ENCODE measurements at places on chromosomes 5 and 9.

GRCh38 chr9:131518553-131518952 is 12.5 kb downstream of the UCK1 start:
- no peak overlapping the region for H3K4me3 ChIP-seq
- H3K36me3 ChIP-seq = peaks cover 100% of the 10 kb centered on the region
- H3K4me1 ChIP-seq = no peaks in the 10 kb centered on the region
- H3K27ac ChIP-seq = no peak overlapping the region
- H3K27me3 ChIP-seq = no peaks in the 10 kb centered on the region
- no peak for DNase-seq

DNA sequence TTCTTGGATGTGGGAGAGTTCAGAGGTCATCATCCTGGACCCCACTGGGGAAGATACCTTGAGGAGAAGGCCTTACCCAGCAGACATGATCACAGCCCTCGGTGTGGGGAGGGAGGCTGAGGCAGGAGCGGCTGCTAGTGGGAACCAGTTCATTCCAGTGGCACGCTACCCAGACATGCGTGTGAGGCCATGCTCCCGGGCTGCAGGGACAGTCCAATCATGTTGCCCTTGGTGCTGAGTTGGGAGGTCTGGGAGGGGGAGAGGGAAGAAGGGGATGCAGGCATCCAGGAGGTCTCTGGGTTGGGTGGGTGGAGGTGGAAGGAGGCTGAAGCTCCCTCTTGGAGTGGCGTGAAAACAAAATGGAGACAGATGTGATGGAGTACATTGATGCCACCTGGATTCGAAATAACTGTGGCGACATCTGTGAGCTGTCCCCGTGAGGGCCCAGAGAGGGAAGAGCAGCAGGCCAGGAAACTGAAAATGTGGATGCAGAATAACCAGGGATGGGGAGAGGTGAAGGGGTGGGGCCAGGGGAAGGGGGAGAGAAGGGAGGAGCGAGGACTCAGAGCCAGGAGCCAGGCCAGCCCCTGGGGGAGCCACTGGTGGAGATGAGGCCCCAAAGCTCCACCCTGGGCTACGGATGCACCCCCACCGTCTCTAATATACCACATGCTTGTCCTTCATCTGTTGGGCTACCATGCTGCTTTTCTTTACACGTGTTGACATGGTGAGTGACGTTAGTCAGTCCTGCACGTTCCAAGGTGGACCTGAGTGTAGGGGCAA is 16.2 kb downstream of the NDUFS6 start:
- peaks cover 100% of the 10 kb centered on the region for H3K36me3 ChIP-seq
- H3K27ac ChIP-seq = no peak overlapping the region
- H3K4me3 ChIP-seq = no peak overlapping the region
- no peak for DNase-seq
- no peaks in the 10 kb centered on the region for H3K27me3 ChIP-seq

GRCh38 chr5:164335837-164336236 is 830.4 kb downstream of the MAT2B start:
- no peak for DNase-seq
- no peak overlapping the region for H3K27ac ChIP-seq
- no peaks in the 10 kb centered on the region for H3K36me3 ChIP-seq
- H3K4me1 ChIP-seq = no peaks in the 10 kb centered on the region
- H3K27me3 ChIP-seq = no peaks in the 10 kb centered on the region

DNA sequence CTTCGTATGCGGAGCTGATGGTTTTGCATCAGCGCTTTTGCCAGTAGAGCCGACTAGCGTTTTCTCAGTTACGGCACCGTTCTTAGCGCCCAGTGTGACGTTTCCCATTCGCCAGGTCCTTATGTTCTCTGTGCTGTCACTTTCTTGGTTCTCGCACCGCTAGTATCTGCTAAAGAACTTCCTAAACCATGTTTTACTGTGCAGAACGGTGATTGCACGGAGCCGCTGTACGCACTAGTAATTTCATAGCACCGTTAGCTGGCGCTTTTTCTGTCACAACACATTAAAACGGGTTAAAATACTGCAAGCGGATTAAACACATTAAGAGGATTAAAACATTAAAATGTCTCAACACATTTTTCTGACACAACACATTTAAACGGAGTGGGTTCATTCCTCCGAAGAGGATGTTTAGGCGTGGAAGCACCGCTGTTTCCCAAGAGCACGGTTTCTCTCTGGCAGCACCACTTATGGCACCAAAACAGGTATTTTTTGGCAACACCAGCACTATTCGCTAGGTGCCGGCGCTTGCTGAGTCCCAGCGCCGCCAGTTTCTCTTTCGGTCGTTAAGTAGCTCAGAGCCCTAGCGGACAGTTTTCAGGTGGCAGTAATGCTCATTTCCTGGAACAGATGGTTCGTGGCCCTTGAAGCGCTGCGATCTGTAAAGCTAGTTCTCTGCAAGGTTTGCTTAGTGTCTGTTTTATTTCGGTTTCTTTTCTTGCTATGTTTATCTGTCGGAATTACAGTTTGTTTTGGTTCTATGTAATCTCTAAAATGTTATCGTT is 20.3 kb downstream of the ANXA2R start:
- no peaks in the 10 kb centered on the region for H3K4me1 ChIP-seq
- H3K27me3 ChIP-seq = no peaks in the 10 kb centered on the region
- peak overlapping the region; percentile 75 for H3K4me3 ChIP-seq
- DNase-seq = no peak
- H3K27ac ChIP-seq = peak overlapping the region; percentile 96
